ENCODE measurements at places on chromosomes 5 and 9.

GRCh38 chr9:131593091-131593820 is 47.9 kb downstream of the PRRT1B start:
- no peak for DNase-seq

DNA sequence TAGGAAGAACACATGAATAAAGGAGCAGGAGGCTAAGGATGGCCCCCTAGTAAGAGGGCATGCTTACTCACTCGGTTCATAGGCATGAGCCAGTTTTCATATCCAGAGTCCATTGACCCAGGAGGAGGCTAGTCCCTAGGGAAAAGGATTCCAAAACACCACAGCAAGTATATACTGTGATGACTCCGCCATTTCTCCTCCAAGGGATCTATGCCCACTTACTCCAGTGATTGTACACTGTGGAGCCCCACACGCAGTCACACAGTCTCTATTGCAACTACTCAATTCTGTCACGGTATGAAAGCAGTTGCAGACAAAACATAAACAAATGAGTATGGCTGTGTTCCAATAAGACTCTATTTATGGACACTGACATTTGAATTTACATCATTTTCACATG is 117.7 kb upstream of the ALDH1B1 start:
- DNase-seq = no peak

DNA sequence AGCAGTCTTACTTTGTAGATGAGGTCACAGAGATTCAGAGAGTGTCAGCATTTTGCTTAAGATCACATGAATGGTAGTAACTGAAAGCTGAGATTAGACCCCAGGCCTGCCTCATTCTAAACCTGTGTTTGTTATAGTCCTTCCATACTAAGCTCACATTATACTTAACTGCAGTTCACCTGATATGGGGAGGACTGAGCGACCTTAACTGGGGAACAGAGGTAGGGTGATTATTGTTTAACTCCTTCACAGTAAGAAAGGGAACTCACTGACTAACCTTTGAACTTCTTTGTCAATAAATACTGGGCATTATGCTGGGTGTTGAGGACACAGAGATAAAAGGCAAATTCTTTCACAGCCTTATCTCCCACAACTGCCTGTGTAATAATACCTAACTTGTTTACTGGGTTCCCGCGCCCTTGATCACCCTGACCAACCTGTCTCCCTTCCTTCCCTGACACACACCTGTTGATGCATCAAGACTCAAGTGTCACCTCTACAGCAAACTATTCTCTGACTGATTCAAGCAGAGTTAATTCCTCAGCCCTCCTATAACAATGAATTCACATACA is 27.2 kb downstream of the DEPDC1B start:
- DNase-seq = no peak

DNA sequence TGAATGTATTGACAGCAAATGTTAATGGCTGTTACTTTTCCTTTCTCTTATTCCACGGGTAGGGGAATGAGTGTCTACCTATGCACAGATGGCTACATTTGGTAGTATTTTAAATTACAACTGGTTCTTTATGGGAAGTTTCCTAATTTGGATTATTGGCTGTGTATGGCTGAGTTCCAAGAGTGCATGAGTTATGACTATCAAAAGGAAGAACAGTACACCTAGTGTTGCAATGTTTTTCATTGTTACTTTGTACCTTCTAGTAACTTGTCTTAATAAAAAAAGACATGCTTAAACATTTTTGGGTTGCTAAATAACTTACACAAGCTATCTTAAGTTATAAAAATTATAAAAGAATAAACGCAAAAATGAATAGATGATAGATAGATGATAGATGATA is 35.8 kb upstream of the MAMDC2 start:
- no peak for DNase-seq

DNA sequence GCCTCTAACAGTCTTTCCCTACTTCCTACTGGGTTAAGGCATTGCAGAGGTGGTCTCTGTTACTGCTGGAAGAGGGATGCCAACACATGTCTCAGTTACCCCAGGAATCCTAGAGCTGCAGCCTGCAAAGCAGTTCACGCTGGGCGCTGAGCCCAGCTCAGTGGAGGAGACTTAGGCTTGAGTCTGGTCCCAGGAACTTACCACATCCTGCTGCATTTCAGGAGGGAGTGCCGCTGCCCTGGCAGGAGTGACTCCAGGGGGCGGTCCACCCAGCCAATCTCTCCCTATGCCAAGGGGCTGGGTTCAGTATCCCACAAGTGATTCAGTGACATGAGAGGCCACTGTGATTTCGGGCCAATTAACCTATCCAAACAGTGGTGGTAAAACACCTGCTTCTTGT is 7.6 kb downstream of the TTC16 start:
- DNase-seq = no peak

DNA sequence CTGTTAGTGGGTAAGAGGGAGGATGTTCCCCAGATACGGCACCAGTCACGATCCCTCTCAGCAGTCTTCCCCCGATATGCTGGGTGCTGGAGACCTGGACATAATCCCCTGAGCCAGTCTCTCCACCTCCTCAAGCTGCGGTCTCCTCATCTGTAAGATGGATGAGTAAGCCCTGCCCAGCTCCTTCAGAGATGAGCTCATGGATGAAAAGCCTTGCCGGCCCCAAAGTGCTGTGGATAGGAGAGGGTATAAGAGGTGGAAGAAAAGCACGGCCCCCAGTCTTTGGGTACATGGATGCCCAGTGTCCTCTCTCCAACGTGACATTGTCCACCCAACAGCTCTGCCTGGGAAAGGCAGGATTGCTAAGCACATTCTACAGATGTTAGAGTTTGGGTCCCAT is 4.5 kb downstream of the CAMK2A start:
- no peak for DNase-seq

GRCh38 chr9:93292664-93293328 is 108.9 kb downstream of the WNK2 start:
- DNase-seq = no peak

DNA sequence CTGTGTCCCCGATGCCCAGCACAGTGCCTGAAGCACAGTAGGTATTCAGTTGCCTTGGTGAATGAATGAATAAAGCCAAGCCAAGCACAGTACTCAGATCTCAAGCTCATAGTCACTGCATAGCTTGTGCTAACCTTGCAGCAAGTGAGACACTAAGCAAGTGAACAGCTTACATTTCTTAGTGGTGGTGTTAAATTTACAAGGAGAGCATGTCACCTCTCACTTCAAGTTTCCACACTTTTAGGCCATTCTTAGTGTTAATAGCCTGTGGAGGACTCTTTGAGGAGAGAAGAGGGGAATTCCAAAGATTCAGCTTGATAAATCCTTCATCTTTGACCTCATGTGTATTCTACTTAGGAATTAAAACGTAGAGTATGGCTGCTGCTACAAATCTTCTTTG is 104.7 kb downstream of the C9orf152 start:
- DNase-seq = no peak

DNA sequence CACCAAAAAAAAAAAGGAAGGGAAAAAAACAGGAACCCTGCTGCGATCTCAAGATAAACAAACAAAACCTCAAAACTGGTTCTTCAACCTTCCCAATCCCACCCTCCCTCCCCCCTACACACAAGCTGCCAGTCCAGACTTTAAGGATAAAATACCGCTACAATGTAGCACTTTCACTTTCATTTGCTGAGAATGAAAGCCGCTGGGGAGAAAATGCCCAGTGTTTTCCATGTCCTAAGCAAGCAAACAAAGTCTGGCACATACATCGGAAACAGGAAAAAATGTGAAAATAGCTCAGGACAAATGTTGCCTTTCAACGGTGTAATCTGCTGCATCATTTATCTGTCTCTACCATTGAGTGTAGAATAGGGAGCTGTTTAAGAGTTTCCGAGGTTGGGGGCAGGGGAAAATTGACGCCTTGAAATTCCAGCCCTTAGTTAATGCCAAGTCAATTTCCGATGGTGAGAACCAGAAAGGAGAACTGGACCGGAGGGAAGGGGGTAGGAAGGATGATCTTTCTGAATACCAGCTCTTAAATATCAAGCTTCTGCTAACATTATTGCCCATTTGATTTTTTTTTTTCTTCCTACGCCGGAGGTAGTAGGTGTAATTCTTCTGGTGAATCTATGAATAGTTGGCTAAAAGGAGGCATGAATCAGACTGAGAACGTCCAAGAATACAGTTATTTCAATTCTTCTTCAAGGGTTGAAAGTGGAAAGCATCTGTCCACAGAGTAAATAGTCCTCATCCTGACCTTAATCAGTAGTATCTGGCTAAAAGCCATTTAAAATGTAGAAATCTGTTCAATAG is 1.2 kb upstream of the ADAMTS6 start:
- no peak for DNase-seq

DNA sequence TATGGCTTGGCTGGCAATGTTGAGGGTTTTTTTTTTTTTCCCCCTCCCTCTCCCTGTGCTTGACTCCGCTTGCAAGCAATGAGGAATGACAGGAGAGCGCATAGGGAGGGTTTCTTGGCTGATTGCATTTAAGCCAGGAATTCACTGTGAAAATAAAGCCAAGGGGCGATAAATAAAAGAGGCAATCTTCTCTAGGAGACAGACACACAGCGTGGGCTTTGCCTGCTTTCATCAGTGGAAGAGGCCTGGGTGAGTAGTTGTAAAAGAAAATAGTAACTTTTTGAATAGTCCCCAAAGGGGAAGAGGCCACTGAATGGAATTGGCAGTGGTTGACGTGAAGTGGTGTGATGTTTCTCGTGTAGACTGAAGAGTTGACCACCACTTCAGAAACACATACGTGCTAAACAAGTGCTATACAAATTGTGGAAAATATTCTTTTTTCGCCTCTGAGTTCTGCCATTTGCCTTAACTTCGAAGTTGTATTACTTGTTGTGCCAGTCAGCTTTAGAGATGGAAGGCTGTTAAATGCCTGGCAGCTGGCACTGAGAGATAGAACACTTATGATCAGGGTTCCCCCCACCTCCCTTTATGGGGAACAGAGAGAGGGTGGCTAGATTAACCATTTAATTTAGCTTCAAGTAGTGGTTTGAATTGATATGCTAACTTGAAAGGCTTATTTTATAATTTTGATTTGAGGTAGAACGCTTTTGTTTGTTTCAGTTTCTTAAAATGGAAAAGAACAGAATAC is 3.0 kb downstream of the ZSWIM6 start:
- no peak for DNase-seq

GRCh38 chr9:85215961-85216360 is 525.8 kb downstream of the AGTPBP1 start:
- no peak for DNase-seq

DNA sequence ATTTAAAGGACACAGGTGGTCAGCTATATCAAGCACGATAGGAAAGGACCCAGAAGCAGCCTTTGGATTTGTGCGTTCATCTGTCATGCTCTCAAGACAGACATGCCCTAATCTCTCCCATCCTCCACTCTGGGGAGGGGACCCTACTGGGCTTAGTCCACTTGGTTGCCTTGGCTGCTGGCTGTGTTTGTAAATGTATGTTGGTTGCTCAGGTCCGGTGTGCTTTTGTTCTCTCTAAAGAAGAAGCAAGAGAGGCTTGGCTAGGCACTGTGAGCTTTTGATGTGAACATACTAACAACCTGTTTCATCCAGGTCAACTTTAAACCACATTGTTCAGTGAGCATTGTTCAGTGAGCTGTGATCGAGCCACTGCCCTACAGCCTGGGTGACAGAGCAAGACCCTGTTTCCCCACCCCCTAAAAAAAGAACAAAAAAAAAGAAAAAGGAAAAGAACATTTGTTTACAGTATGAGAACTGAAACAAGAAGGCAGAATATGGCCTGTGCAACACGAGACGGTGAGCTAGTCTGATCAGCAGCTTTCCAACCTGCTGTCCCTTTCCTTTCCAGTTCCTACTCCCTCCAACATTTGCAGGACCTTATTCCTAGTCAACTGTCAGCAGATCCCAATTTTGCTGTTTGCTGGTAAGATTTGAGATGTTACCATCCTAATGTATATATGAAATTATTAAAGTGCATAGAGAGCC is 228.3 kb downstream of the ARHGAP26 start:
- DNase-seq = no peak

DNA sequence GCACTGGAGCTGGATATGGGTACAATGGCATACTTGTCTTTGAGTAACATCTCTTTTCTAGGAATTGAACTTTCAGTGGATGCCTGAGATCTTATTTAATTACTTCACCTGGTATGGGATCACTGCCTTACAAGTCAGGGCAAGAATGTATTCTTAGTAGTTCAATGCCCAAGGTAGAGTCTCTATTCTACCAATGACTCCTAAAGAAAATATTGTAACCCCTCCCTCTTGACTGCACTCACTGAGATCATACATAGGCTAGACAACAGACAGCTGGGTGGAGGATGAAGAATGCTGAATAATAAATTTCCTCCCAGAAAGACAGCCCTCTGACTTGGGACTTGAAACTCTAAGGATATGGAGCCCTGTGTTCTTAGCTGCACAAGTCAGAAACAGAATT is 1216.3 kb upstream of the ACO1 start:
- no peak for DNase-seq

GRCh38 chr9:72633966-72634365 is 112.6 kb downstream of the TMC1 start:
- DNase-seq = no peak

DNA sequence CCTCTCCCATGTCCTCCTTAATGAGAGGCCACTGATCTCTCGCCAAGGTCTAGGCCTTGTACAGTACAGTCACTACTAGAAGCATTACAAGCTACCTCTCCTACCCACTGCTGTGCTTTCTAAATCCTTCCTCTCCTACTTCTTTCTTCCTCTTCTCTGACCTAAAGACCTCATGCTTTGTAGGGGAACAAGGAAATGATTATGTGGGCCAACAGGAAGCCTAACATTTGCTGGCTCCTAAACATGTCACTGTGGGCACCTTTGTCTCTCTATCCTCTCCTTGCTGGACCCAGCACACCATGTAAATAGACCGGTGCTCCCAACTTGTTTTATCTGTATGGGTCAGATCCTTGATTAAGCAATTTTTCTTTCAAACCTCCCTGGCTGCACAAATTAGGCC is 16.7 kb downstream of the SLC28A3 start:
- no peak for DNase-seq

DNA sequence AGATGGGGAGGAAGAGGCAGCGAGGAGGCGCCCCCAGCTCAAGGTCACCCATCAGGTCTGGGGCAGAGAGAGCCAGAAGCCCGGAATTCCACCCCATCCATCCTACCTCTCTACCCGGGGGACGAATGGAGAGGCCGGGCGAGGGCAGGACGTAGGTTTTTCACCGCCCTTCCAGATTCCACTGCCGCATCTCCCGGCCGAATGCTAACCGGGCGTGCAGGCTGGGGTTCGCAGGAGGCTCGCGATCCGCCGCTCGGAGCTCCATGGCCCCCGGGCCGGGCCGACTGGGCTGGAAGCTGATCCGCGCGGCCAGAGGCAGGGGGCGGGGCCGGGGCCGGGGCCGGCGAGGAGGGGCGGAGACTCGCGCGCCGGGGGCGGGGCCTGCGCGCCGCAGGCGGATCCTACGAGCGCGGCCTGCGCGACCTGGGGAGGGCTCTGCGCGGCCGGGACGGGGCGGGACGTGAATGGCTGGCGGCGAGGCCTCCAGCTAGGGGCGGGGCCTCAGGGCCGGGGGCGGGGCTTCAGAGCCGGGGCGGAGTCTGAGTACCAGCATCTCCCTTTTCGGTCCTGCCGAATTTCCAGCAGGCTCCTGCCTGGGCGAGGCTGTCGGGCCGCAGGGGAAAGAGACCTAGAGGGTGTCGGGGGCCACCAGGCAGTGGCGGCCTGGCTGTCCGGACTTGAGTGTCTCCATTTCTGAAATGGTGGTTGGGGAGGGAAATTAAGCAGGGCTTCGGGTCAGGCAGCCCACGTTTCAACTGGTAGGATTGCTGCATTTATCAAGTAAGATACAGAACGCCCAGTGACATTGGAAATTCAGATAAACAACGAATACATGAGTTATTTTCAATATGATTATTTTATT is at the start of gene ST6GALNAC4:
Gene ST6GALNAC4 (minus strand): TSS at position 322 of the 862 bp plus-strand sequence. CDS start 622 bp downstream, outside the sequence.
- peak; percentile 51 for DNase-seq

Measured in NCI-H1436 treated with DMSO at 0.1 percent for 48 hours (cell line).